Keratinocyte (primary cell): ENCODE measurements at places on chromosomes 2 and 18. TPM values are rescaled to one million over a fixed set of nuclear protein-coding genes. Genes with fewer than 3 reads are reported as not detected.

- no peak for DNase-seq
These were observed 1627.7 kb downstream of the LRP1B start for GRCh38 chr2:140502951-140503630.

DNA sequence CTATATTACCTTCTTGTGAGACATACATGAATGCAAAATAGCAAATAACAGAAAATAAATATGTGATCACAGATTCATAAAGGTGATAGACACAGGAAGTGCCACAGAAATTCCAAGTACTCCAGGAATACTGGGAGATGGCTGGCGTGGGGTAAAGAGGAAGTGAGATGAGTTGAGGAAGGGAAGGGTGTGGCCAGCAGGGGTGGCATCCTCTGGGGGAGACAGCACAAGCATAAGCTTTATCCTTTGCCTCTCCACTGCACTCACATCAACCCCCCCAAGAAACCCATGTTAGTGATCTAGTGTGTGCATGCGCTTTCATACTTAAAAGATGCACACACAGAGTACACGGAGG lies 94.8 kb upstream of the B3GNT7 start:
- no peak for DNase-seq

DNA sequence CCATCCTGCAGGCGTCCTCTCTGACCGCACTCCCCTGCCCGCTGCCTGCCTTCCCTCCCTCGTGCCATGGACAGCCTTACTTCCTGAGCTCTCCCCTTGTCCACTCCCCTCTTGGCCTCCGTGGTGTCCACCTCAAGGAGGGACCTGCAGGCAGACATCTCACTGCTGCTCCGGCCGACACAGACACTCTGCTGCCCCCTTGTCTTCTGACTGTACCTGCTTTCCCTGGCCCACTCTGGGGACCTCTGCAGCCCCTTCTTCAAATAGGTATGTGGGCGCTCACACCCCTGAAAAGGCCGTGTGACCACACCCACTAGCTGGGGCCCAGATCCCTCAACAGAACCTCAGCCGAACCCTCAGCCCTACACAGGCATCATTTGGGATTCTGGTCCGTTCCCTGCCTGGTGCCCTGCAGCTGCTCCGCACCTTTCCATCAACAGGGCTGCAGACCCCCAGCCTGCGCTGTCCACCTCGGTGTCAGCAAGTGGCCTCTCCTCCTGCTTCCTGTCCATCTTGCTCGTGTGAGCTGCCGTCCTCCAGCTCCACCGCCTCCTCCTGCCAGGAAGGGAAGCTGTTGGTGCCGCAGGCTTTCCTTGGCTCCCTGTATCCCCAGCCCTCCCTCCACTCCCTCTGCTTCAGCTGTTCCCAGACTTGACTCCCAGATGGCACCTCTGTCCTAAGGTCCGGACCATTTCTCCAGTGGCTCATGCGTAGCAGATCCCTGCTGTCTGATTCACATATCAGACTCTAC lies 94.1 kb downstream of the KLHL29 start:
- no peak for DNase-seq

The LAMA3 gene
- 1,944 to 2,775 TPM (median 2,231 TPM) in 3 replicates for polyA plus RNA-seq

The ICOS gene
- polyA plus RNA-seq, result 0.04 TPM in 1 of 3 replicates, not detected in the others
